Stimulated activated CD4-positive, alpha-beta T cell treated with anti-CD3 and anti-CD28 coated beads, TNF-alpha, amount 100 ng/mL, for 48 hours (primary cell): ENCODE measurements at places on chromosomes 5 and 9.

DNA sequence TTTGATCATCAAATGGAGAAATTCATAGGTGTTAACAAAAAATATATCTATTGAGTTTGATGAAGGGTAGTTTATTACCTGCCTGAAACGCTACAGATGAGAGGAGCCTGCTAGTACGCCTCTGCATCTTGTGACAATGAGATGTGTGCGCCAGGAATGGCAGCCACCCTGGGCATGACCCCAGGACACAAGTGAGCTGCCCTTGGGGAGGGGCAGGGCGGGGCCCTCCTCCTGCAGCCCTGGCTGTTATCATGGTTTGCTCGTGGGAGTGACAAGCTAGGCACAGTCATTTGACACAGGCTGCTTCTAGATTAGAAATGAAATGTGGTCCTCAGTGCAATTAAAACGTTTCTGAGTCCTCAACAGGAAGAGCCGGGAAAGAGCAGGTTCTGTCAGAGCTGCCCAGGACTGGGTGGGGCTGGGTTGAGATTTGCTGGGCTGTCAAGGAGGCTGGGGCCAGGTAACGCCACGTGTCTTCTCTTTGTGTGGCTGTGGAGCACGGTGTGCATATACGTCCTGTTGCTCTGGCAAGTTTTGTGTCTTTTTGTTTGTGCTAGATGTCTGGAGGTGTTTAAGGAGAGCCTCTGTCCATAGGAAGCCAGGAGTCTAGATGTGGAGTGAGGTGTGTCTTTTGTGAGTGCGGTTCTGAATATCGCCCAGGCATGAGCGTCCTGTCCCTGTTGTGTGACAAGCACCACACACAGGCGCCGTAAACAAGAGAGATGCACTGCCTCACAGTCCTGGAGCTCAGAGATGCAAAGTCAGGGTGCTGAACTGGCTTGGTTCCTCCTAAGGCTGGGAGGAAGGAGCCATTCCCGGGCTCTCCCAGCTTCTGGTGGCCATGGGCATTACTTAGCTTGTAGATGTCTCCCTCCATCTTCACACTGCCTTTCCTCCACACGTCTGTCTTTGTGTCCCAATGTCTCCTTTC, 129.0 kb upstream of the IRX4 start:
- no peak for DNase-seq

- no peak for DNase-seq
Observed at GRCh38 chr5:3613726-3614125, 18.1 kb downstream of the IRX1 start.

GRCh38 chr5:33203931-33204330, 236.8 kb upstream of the TARS1 start:
- DNase-seq, result no peak

- no peak for DNase-seq
Observed at GRCh38 chr9:134223591-134224122, 59.3 kb upstream of the RNU6ATAC start.

DNA sequence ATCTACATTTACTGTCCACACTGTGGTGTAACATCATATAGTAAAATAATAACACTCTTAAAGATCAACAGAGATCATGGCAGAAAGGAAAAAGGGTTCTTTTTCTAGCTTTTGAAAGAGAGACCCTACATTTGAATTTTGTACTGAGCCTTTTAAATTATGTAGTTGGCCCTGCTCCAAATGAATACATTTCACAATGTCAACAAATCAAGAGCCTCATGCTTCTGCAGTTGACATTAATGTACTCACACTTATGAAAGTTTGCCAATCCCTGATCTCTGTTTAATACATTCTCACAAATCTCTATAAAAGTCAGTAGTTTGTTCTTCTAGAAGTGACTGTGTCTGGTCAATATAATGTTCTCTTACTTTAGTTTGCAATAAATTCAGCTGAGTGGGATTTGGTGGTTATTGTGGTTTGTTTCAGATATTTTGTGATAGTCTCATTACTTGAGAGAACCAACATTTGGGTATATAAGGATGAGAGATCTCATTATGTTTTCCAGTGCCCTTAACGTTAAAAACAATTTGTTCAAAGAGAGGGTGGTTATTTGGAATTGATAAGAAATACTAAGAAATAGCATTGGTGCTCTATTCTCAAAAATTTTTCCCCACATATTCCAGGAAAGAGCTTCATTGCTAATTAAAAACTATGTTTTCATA, 277.8 kb upstream of the FTMT start:
- DNase-seq, result no peak
